ENCODE measurements at places on chromosomes 11 and 22.

DNA sequence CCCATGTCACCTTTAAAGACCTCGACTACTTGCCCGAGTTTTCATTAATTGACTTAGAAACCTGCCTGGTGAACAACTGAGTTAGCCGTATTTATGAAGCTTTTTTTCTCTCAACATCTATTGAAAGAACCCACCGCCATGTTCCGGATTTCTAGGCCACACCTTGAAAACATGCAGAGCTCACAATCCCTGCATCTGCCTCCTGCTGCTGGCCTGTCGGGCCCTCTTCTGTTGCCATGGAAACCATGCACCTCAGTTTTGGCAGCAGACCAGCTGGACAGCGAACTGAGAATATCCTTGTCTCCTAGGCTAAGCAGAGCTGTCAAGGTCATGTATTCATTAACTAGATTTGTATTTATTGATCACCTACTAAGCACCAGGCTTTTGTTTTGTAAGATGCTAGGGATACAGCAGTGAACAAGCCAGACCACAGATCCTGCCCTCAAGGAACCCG, 4.3 kb upstream of the PATZ1 start:
- DNase-seq: no peak

DNA sequence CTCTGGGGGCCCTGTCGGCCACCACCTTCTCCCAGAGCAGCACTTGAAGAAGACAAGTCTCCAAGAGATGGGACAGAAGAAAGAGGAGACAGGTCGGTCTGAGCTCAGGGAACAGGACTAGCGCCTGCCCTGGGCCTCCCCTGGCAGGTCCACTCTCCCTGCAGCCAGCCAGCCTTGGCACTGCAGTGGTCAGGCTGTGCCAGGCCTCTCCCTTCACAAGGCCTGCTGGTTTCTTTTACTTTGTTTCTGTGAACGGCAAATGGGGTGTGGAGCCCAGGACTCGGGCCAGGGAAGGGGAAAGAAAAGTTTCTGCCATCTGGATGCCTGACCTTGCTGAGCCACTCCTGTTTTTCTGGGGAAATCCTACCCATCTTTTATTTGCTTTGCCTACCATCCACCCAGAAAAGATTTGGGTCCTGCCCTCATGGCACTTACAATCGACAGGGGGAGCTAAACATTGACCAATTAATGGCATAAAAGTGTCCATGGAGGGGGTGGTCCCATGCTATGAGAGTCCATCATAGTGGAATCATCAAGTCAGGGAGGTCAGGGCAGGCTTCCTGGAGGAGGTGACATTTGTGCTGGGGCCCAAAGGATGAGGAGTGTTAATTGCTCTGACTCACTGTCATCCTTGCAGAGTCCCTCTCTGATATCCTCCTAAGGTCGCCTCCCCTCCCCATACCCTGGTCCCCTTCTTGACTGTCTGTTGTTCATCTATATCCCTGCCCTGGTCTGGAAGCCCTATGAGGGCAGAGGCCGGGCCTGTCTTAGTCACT, 65.2 kb downstream of the NFAM1 start:
- no peak for DNase-seq

DNA sequence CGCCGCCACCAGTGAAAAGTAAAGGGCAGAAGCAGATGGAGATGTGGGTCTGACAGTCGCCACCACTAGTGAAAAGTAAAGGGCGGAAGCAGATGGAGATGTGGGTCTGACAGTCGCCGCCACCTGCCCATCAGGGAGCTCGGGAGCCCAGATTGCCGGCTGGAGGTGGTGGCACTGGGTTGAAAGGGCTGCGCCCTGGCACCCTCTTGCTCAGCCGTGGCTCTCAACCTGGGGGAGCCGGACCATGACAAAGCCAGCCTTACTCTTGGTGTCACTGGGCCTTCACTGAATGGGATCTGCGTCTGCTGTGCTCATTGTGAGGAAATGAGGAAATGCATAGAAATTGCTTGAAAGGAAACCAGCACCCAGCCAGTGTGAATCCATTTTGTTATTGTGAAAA, 36.3 kb downstream of the AP2A2 start:
- no peak for DNase-seq

DNA sequence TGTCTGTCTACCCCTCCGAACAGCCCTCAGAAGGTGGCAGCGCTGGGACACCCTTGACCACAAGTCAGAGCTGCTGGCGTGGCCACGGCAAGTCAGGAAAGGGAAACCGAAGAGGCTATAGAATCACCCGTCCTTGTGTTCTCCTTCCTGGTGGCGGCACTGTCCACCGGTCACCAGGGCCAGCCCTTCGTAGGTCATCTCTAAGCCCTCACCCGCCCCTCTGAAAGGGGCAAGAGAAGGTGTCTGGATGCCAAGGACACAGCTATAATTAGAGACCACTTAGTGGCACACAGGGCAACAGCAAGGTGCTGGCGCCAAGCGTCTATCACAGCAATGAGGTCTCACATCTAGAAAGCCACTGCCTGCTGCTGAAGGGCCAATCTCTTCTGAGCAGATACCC, 320.9 kb downstream of the SHANK2 start:
- DNase-seq: no peak

DNA sequence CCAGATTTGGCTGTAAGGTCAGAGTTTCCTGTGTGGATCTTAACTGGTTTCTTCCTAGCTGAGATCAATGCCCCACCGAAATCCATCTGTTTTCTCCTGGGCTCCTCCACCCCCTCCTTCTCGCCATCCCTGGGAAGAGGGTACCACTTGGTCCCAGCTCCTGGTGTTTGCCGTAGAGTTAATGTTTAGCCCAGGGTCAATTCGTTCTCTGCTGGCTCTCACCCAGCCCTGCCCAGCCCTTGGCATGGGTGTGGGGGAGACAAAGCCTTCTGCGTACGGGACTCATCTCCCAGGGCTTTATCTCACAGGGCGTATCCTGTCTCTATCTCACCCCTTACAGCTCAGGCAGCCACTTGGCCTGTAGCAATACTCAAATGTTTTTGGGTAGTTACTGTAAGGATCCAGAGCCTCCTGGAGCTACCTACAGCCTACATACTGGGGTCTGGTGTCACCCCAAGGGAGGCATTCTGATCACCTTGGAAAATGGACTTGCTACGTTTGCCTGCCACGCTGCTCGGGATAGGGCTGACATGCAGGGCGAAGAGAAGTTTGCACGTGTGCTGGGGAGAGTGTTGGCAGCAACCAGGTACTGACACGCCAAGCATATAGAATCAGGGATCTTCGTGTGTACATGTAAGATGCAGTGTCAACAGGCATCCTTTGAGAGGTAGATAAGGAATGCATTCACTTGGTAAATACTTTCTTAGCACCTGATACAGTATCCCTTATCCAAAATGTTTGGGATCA, 66.1 kb downstream of the SCN3B start:
- DNase-seq: no peak

- no peak for DNase-seq
Observed at GRCh38 chr11:131767421-131767820, 397.0 kb downstream of the NTM start.

GRCh38 chr22:38462960-38463784, 4.7 kb upstream of the KDELR3 start:
- no peak for DNase-seq

DNA sequence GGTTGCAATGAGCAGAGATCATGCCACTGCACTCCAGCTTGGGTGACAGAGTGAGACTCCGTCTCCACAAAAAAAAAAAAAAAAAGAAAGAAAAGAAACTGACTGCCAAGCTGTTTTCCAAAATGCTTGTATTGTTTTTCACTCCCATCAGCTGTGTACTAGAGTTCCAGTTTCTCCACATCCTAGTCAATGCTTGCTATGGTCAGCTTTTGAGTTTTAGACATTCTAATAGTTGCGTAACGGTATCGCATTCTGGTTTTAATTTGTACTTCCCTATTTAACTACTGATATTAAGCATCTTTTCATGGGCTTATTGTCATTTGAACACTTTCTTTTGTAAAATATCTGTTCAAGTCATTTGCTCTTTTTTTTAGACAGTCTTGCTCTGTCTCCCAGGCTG, 55.7 kb downstream of the TSPAN18 start:
- DNase-seq: no peak

GRCh38 chr11:74820763-74821162, 72.1 kb downstream of the RNF169 start:
- no peak for DNase-seq

DNA sequence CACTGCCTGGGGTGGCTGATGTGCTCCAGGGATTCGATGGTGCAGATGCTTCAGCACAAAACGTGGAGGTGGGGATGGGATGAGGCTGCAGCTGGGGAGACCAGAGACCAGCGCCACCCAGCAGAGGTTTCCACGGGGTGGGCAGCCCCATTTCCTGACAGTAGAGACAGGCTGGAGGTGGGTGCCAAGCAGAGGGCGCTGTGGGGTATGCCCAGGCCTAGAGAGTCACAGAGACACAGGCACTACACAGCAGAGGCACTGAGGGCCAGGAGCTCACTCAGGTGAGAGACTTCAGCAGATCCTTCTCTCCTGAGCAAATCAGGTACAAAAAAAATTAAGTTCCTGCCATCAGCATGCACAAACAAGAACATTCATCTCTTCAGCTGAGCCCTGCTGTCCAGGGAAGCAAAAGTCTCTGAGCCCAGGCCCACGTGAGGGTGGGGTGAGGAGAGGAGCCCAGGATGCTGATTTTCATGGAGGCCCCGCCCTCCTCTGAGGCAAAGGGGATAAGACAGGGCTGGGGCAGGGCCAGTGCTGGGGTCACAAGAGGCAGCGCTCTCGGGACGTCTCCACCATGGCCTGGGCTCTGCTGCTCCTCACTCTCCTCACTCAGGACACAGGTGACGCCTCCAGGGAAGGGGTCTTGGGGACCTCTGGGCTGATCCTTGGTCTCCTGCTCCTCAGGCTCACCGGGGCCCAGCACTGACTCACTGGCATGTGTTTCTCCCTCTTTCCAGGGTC, 53.1 kb downstream of the GGTLC2 start:
- no peak for DNase-seq

- no peak for DNase-seq
Observed at GRCh38 chr22:34849965-34850364, 216.0 kb upstream of the ISX start.

DNA sequence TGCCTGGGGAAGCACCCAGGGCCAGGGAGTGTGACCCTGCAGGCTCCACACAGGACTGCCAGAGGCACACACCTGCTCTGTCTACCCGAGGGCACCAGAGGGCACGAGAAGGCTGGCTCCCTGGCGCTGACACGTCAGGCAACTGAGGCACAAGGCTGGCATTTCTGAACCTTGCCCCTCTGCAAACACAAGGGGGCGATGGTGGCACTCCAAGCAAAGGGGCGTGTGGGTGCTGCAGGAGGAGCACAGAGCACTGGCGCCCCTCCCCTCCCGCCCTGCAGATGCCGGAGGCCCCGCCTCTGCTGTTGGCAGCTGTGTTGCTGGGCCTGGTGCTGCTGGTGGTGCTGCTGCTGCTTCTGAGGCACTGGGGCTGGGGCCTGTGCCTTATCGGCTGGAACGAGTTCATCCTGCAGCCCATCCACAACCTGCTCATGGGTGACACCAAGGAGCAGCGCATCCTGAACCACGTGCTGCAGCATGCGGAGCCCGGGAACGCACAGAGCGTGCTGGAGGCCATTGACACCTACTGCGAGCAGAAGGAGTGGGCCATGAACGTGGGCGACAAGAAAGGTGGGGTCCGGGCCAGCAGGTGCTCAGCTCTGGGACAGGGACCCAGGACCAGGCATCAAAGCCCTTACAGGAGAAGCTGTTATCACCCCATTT, 20.8 kb upstream of the TXNRD2 start:
- peak; percentile 86 for DNase-seq

GRCh38 chr11:61776561-61777075, 15.8 kb downstream of the TMEM258 start:
- DNase-seq: peak; percentile 81

DNA sequence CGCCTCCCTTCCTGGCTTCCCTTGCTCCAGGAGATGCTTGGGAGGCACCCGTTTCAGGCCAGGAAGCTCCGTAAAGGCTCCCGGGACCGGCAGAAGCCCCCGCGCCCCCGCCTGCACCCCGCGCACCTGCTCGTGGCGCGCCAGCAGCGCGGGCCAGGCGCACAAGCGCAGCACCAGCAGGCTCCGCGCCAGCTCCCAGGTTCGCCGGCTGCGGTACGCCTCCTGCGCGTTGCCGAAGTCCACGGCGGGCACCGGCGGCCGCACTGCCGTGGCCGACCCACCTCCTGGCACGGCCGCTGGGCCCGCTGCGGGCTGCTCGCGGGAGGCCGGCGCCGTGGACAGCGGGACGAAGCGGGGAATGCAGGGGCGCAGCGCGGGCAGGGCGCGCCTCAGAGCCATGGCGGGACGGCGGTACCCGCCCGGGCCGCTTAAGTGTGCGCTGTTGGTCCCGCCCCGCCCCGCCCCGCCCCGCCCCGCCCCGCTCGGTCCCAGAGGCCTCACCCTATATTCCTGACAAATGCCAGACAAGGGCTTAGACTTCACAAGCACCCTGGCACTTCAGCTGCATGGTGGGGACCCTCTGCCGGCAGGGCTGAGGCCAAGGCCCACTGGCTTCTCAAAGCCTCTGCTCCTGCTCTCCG, at the start of gene PRODH:
PRODH (minus strand) TSS at position 405 of the 641 bp plus-strand sequence; CDS start at position 399, 6 bp downstream.
- no peak for DNase-seq

GRCh38 chr11:132942611-132943356, 589.5 kb downstream of the OPCML start:
- DNase-seq: peak; percentile 61

GRCh38 chr11:16605389-16605893, 133.0 kb upstream of the C11orf58 start:
- no peak for DNase-seq

- DNase-seq: peak; percentile 8
Observed at GRCh38 chr22:38074181-38075104, 9.5 kb downstream of the SLC16A8 start.

DNA sequence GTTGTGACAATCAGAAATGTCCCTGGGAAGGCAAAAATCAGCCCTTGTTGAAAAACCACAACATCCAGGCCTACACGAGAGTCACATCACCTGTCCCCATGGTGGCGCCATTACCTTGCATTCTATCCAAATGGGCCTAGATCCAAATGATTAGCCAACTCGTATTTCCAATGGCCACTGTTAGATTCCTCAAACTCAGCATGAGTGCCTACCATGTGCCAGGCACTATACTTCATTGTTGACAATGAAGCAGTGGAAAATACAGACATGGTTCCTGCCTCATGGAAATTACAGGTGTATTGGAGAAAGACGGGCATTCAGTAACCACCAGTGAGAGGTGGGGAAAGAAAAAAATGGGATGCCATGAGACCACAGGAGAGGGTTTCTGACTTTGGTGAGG, 29.8 kb upstream of the CREB3L1 start:
- DNase-seq: peak; percentile 68

DNA sequence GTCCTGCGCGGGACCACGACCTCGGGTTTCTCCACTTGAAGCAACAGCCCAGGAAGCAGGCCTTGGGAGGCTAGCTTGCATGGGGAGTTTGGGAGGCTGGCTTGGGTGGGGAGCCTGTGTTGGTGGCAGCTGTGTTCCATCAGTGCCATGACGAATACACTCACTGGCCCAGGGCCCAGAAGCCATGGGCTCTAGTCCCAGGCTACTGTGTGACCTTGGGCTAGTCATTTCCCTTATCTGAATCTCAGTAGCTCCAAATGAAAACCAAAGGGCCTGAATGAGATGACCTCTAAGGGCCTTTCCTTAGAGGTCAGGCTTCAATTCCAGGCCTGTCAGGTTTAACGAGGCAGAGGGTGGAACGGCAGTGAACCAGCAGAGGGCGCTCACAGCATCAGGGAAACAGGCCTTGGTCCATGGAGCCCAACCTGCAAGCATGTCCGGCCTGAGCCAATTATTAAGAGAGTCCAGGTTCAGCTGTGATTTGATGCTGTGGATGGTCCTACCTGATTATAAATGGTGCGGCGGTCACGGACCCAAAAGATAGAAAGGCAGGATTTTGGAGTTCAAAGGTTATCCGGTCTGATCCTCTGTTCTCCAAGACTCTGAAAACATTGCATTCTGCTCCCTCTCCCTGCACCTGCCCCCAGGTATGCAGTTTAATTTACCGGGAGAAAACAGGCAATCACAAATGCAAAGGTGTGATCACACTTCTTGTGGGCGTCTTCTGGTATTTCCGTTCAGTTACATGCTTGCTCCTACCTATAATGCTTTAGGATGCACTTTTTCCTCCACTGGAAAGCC, 15.9 kb downstream of the PTPN5 start:
- peak; percentile 81 for DNase-seq

All from WERI-Rb-1 (cell line).